ENCODE measurements at places on chromosomes 13 and 19.

- DNase-seq: peak; percentile 39
Observed at GRCh38 chr19:8575467-8575997, 1.7 kb downstream of the MYO1F start.

DNA sequence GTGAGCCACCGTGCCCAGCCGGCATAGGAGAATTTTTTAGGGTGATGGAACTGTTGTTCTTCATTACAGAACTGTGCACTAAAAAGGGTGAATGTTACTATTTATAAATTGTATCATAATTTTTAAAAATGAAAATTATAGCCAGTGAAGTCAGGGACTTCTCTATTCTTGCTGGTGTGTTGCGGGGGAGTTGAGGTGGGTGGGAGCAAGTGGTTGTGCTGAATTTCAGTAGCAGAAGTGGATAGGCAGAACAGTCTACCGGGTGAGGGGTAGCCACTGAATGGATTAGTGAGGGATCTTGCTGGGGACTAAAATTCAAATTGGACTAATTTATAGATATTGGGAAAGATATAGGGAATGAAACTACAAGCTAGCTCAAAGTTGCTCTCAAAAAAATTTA is 74.0 kb downstream of the CAB39L start:
- DNase-seq: peak; percentile 9

- no peak for DNase-seq
Observed at GRCh38 chr19:43316591-43317319, 36.7 kb upstream of the CD177 start.

DNA sequence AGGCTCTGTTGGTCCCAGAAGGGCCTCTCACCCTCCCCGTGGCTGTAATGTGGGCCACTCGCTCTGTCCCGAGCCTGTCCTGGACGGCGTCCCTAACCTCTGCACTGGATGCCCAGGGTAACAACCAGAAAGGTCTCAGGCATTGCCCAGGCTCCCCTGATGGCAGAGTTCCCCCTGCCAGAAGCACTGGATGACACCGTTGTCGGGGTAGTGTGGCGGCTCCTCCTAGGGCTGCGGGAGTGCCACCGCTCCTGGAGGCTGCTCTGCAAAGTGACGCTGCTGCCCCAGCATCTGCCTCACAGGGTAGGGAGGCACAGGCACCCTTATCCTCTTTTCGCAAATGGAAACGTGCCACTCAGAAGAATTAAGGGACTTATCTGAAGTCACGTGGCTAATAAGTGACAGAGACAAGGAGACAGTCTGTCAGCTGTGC is 32.0 kb downstream of the MPHOSPH8 start:
- no peak for DNase-seq

GRCh38 chr19:11752244-11752736 is 13.5 kb upstream of the ZNF823 start:
- no peak for DNase-seq

DNA sequence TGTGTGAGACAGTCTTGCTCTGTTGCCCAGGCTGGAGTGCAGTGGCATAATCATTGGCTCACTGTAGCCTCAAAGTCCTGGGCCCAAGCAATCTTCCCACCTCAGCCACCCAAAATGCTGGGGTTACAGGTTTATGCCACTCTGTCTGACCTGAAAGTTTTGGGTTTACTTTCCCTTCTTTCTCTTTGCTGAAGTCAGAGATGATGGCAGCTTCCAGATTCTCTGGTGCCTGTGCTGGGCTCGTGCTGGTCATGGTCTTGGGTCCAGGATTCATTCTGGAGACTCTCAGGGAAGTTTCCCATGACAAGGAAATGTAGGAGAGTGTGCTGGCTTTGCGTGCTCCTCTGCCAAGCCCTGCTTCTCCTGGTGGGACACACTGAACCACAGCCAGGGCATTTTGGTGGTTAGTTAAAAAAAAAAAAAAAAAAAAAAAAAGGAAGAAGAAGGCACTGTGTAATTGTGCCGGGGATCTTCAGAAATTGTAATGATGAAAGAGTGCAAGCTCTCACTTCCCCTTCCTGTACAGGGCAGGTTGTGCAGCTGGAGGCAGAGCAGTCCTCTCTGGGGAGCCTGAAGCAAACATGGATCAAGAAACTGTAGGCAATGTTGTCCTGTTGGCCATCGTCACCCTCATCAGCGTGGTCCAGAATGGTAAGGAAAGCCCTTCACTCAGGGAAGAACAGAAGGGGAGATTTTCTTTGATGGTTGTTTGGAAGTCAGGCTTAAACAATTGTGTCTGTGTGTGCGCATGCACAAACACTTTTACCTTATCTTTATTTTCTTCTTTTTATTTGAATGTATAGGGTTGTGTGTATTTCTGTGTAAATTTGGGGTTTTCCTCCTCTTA is at the start of gene ALOX5AP:
Gene ALOX5AP (plus strand): TSS at position 519 of the 847 bp plus-strand sequence. CDS start 63 bp downstream, at position 582.
- DNase-seq: peak; percentile 86

DNA sequence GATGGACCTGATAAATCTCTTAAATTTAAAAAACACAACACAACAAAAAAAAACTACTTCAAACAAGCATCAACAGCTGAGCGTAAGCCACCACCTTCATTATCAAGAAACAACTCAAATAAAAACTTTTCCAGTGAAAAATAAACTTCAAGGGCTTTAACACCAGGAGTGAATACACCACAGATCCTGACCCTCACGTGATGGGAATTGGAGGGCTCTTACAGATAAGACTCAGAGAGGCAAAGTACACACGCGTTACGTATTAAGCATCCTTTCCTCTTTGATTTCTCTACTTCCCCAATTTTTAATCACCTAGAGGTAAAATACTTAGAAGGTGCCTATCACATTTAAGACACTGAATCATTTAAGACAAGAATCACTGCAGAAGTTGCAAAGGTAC is 573 bp upstream of the STARD13 start:
- no peak for DNase-seq

DNA sequence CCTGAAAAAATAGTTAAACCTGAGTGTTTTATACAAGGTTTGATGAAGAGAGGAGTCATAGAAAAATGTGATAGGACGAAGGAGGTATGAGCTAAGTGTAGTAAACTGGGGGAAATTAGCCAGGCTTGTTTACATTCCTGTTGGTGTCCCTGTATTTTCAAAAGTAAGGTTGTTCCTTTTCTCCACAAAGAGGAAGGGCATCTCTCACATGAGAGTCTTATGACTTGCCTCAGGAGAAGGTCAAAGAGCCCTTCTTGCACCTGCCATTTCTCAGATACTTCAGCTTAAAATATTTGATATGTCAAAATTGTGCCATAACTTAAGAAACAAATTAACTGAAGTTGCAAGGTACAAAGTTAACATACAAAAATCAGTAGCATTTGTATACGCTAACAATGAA is 3.6 kb upstream of the N4BP2L2 start:
- DNase-seq: peak; percentile 22

DNA sequence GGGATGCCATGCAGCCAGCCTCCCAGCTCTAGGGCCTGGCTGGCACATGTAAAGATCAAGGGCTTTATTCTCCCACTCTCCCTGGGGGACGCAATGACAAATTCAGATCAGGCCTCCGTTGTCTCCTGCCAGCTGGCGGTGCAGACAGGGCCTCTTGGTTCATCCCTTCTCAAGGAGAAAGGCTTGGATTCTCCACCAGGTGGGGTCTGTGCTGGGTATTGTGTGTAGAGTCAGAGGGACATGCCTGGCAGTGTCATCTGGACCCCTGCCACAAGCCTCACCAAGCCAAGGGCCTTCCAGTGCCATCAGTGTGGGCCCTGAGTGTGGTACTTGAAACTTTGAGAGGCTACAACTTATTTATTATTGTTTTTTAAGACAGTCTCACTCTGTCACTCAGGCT is 8.4 kb upstream of the PTPRS start:
- no peak for DNase-seq

DNA sequence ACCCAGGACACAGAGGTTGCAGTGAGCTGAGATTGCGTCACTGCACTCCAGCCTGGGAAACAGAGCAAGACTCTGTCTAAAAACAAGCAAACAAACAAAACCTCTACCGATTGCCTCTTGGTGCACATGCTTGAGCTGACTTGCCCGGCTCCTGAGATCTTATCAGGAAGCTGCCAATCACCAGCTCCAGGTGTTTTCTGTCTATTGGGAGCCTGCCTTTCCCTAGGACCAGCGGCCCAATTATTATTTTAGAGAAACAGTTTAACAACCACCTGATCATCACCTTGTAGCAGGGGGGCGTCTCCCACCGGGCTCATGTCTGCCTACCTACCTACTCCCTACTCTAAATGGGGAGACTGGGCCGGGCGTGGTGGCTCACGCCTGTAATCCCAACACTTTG is 10.8 kb downstream of the CLEC4M start:
- no peak for DNase-seq

- DNase-seq: peak; percentile 84
Observed at GRCh38 chr19:1864480-1865171, 1.2 kb upstream of the KLF16 start.

- no peak for DNase-seq
Observed at GRCh38 chr19:38289955-38290354, 14.1 kb upstream of the C19orf33 start.

GRCh38 chr19:5805462-5806132 is 730 bp downstream of the NRTN start:
- peak; percentile 54 for DNase-seq

DNA sequence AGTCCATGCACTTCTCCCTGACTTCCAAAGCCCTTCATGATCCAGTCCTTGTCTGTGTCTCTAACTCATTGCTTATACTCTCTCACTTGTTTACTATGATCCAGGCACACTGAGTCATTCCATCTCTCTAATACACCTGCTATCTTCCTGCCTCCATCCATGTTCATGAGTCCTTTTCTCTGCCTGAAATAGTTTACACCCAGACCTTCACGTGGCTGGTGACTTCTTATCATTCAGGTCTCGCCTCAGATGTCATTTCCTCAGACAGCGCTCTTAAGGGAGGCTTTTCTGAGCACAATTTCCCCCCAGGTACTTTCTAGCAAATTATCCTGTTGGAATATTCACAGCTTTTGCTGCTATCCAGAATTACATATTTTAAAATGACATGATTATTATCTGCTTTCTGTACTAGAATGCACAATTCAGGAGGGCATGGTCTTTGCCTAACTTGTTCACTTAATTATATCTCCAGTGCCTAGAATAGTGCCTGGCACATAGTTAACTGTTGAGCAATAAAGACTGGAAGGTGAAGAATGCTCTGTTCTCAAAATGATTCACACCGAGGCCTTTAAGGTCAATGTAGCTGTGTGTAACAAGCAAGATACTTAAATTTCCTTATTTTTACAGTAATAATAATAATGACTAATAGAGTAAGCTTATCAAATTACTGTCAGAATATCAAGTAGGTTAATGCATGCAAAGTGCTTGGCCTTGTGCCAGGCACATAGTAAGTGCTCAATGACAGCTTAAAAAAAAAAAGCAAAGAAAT is 183.7 kb upstream of the SPRY2 start:
- no peak for DNase-seq

DNA sequence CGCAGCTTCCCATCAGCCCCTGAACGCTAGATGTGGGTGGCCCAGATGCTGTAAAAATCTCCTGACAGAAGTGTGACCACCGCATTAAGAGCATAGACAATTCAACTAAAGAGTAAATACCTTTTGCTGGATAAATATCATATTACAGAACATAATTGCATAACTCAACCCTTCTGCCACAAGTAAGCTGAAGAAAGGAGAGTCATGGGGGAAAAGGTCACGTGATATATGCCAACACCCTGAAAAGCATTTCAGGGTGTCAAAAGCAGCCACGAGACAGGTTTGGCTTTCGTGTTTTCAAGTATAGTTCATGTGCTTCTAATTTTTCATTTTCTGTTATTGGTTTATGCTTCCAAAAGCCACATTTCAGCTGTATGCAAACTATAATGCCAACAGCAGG is 71.3 kb downstream of the LHFPL6 start:
- DNase-seq: peak; percentile 3

DNA sequence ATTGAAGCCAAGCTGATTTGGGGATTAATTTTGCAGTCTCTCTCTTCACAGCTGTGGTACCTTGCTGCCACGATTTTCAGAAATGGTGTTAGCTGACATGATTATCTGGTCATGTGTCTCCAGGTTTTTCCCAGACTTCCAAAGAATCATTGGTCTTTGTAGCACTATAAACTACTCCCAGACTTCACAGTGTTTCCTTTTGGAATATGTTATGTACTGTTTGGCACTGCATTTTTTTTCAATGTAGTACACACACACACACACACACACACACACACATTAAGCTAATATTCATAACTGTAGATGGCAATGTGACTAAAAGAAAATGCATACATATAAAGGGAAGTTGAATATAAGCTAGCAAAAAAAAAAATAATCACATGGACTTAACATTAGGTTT is 856.6 kb upstream of the SPRY2 start:
- no peak for DNase-seq

DNA sequence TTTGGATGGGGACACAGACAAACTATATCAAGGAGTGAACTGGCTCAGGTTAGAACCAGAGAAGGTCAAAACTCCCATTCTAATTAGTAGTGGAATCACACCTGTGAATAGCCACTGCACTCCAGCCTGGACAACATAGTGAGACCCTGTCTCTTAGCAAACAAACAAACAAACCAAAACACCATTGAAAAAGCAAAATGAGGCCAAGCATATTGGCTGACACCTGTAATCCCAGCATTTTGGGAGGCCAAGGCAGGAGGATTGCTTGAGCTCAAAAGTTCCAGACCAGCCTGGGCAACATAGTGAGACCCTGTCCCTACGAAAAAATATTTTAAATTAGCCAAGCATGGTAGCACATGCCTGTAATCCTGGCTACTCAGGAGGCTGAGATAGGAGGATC is 39.1 kb upstream of the UBAC2 start:
- DNase-seq: no peak

DNA sequence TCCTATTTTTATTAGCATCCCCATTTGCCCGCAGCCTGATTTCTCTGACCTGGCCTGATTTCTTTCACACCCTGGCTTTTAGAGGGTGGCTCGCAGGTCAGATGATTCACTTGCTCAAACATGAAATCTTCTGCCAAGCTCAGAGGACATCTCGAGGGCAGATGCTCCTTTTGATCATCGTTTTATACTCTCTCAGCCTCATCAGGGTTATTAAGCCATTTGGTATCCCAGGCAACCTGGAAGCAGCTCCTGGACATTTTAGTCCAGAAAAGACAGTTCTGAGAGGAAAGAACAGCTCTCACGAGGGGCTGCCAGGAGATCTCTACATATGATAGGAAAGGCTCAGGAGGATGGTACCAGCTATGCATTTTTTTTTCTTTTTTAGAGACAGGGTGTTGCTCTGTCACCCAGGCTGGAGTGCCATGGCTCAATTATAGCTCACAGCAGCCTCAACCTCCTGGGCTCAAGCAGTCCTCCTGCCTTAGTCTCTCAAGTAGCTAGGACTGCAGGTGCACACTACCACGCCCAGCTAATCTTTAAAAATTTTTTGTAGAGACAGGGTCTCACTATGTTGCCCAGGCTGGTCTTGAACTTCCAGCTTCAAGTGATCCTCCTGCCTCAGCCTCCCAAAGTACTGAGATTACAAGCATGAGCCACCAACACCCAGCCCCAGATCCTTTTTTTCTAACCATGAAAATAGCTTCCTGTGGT is 165.4 kb downstream of the KATNAL1 start:
- no peak for DNase-seq

All from suppressor macrophage treated with lipopolysaccharide for 4 hours (primary cell).